ENCODE measurements at places on chromosomes 7 and 10.

- no peak for DNase-seq
Measured at GRCh38 chr10:16745061-16745460, 72.2 kb downstream of the RSU1 start.

DNA sequence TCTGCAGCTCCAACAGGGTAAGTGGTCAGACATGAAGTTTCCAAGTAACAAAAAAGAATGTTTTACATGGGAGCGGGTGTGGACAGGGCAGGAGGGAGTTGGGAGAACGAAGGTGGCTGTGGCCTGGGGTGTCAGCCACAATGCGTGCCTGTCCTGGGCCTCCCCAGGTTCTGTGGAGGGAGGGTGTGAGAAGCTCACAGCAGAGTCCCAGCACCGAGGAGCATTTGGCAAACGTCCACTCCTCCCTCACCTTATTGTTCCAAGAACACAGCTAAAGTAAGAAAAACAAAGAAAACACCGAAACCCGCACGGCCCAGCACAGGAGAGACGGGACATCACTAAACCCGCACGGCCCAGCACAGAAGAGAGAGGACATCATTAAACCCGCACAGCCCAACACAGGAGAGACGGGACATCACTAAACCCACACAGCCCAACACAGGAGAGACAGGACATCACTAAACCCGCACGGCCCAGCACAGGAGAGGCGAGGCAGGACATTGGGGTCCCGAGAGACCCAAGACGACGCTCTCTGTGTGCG lies 226.4 kb downstream of the MAD1L1 start:
- peak; percentile 21 for DNase-seq

- DNase-seq = no peak
Measured at GRCh38 chr10:35367107-35367859, 31.0 kb downstream of the CCNY start.

- DNase-seq = no peak
Measured at GRCh38 chr7:1251796-1252539, 19.3 kb downstream of the UNCX start.

GRCh38 chr10:103534621-103535498 lies 41.4 kb downstream of the NEURL1 start:
- no peak for DNase-seq

GRCh38 chr7:43309706-43310022 lies 197.2 kb downstream of the HECW1 start:
- DNase-seq = no peak

GRCh38 chr10:93875032-93875358 lies 18.8 kb upstream of the SLC35G1 start:
- no peak for DNase-seq

- no peak for DNase-seq
Measured at GRCh38 chr10:122271076-122271475, at the start of gene BTBD16. BTBD16 (plus strand) TSS chr10:122271296; CDS start chr10:122275082, 3,786 bp downstream.

DNA sequence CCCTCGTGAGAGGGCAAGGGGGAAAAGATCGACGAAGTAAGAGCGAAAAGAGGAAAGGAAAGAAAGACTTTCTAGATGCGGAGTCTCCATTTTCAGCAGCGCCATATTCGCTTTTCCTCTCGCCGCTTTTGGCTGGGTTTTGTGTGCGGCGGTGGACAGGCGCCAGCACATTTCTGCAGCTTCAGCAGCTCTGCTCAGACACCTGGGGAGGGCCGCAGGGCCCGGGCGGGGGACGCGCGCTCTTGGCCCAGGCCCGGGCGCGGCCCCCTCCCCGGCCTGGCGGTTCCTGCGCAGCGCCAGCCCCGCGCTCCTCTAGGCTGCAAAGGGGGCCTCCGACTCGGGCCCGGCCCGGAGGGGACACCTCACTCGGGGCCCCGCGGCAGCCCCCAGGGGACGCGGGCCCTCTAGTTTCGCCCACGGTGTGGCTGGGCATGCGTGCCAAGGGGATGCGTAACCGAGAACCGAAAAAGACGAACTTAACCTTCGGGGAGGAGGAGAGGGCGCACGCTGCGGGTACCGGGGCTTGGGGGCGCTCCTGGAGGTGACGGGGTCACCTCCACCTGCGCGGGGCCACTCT lies 34.5 kb upstream of the EBLN1 start:
- peak; percentile 46 for DNase-seq

DNA sequence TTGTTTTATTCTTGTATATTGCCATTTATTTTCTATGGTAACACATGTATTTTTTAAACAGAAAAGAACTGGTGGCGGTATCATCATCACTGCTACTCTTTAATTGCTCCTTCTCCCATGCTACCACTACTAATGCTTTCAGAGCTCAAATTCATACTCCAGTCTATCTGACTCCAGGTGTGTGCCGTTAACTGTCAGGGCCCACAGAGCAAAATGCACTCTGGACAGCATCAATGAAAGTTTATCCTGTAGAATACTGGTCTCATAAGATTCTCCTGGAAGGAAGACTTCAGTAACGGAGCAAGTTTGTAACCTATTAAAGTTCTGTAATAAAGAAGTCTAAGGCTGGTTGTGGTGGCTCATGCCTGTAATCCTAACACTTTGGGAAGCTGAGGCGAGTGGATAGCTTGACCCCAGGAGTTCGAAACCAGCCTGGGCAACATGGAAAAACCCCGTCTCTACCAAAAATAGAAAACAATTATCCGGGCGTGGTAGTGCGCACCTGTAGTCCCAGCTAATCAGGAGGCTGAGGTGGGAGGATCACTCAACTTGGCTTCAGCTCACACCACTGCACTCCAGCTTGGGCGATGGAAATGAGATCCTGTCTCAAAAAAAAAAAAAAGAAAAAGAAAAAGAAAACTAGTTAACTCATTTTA lies 18.4 kb downstream of the ZNRF2 start:
- DNase-seq = no peak

DNA sequence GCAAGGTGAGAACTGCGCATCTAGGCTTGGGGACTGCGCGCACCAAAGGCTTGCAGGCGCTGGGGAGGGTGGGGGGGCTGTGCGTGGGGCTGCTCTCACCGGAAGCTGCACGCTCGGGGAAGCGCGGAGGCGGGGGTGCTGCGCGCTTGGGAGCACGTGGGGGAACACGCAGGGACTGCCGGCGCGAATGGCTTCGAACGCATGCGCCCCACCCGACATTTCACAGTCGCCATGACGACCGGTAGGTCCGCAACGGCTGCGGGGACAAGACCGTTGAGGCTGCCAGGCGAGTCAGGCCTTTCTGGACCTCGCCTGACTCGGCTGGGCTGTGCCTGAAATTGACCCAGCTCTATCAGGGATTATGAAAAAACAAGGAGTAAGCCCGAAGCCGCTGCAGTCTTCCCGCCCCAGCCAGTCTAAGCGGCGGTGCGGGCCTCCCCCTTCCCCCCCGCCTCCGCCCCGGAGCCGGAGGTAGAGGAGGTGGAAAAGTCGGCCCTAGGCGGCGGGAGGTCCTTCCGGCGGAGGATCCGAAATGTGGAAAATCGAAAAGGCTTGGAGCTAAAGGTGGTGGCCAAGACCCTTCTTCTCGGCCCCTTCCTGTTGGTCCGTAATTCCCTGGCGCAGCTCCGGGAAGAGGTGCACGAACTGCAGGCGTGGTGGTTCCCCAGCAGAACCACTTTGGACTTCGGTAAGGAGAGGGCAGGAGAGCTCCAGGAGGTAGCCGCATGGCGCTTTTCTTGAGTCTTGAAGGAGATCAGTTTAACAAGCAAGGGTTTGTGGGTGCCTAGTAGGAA lies 34.9 kb upstream of the STEAP1 start:
- peak; percentile 39 for DNase-seq

DNA sequence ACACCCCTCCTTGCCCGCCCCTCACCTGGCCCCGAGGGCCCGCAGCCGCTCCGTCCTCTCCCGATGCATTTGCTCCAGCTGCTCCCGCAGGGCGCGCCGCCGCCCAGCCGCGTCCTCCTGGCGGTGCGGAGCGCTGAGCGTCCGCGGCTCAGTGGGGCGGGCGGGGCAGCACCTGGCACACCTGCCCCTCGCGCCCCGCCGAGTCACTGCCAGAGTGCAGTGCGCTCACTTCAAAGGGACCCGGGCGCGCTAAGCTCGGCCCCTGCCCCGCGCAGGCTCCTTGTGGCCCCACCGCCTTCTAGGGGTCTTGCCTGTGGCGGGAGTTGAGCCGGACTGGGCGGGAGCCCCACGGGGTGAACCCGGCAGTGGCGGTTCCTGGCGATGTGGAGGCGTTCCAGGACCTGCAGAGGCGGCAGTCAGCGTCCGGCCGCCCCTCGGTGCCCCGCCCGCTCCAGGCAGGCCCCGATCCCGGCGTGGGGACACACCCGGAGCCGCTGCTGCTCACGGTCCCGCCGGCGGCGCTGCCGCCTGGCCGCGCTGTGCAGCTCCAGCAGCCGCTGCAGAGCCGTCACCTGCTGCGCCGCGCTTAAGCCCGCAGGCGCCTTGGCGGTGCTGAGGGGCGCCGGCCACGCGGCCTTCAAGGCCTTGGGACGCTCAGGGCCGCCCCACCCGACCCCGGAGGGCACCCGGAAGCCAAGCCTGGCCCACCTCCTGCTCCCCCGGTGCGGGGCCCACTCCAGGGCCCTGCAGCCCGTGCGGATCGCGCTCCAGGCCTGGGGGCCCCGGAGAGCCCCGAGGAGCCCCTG lies 6.7 kb downstream of the ATP6V1F start:
- peak; percentile 76 for DNase-seq

GRCh38 chr7:148750442-148751355 lies 52.0 kb downstream of the CUL1 start:
- no peak for DNase-seq

- no peak for DNase-seq
Measured at GRCh38 chr10:121831237-121831636, 96.6 kb downstream of the ATE1 start.

DNA sequence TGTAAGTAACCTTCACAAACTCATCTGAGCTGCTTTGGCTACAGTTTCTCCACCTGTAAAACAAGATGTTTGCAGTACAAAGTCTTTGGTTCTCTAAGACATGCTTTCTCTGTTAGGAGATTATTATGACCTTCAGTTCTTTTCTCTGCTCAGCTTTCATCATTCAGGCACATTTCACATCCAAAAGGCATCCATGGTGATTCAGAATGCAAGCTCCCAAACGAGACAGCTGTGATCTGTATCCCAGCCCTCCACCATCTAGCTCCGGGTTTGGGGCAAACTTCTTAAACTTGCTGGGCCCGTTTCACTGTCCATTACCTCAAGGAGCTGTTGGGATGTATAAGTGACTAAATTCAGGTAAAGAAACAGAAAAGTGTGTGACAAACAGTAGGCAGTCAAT lies 95.8 kb upstream of the COL1A2 start:
- no peak for DNase-seq

DNA sequence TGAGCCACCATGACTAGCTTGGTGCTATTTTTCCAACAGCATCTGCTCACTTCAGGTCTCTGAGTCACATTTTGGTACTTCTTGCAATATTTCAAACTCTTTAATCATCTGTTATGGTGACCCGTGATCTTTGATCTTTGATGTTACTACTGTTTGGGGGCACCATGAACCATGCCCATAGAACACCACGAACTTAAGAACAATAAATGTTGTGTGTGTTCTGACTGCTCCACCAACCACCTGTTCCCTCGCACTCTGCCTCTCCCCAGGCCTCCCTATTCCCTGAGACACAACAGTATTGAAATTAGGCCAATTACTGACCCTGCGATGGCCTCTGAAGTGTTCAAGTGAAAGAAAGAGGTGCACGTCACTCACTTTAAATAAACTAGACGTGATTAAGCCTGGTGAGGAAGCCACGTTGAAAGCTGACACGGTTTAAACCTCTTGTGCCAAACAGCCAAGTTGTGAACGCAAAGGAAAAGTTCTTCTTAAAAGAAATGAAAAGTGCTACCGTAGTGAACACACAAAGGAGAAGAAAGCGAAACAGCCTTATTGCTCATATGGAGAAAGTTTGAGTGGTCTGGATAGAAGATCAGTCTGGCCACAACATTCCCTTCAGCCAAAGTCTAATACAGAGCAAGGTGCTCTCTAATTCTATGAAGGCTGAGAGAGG lies 27.2 kb upstream of the ATP6V0A4 start:
- no peak for DNase-seq
